ENCODE measurements at places on chromosomes 2 and 18. TPM values are rescaled to one million over a fixed set of nuclear protein-coding genes. Genes with fewer than 3 reads are reported as not detected.

DNA sequence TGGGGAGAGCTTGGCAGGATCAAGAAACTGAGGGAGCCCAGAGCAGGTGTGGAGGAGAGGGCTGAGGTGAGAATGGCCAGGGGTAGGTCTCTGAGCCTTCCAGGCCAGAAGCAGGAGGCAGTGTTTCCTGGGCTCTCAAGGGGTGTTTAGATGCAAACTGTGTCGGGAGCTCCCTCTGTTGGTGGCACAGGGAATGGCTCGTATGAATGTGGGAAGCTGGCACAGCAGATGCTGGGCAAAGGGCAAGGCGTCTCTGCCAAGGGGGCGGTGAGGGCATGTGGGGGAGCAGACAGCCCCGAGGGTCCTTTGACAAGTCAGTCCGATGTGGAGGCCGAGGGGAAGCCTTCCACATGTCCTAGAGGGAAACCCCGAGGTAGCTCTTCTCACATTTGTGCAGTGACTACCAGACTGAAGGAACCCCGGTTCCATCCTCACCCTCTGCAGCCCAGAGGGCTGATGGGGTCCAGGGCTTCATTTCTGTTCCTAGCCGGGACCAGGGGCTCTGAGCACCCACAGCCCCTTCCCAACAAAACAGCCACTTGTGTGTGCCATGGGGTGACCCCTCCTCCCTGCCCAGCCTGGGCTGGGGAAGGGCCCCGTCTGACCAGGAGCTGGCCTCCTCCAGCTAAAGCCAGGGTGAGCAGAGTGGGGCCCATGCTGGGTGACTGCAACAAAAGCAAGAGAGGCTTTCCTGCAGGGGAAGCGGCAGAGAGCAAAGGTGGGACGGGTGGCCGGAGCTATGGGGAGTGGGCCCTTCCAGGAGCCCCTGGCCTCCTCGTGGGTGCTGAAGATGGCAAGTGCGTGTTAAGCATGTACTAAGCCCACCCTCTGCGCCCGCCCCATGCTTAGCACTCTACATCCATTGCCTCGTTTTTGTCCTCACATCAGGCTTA lies 103.4 kb downstream of the SEPTIN10 start:
- DNase-seq, result peak; percentile 50

- peak; percentile 15 for DNase-seq
Measured at GRCh38 chr2:100242891-100243619, 79.2 kb downstream of the LONRF2 start.

Gene SERPINB7
- total RNA-seq, result 55.6 TPM

GRCh38 chr2:203718087-203718486 lies 11.6 kb downstream of the CD28 start:
- DNase-seq, result no peak
